ENCODE measurements at places on chromosomes 6 and 20.

GRCh38 chr6:98458708-98459107 lies 375.7 kb upstream of the POU3F2 start:
- no peak for DNase-seq

DNA sequence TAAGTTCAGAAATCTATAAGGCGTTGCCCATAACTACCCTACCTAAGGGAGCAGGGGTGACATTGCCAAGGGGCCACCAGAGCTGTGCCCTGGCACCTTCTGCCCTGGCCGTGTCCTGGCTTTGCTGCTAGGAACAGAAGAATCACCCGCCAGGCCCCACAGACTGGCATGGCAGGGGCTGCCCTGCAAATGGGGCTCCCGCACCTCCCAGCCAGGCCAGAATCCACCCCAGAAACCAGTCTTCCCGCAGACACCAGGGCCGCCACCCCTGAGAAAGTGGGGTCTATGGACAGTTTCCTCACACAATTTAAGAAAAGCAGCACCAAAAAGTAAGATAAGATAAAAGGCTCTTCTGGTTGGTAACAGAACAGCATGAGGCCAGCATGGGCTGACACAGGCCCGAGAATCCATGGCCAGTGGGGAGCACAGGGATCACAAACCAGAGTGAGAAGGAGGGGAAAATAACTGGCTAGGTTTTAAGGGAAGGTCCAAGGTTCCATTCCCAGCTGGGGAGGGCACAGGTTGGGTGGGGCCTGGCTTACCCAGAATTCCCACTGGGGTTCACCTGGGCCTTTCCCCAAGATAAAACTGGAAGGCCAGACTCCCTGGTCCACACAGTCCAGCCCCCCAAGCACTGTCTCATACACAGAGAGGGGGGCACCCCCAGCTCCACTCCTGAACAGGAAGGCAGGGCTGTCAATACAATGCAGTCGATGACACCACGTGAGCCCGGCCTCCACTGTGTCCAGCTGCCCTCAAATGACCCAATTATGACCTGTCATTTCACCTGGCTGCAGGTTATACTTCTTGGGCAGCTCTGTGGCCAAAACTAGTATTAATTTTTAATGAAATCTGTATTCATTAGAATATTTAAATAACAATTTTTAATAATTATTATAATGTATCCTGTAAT lies 59.4 kb downstream of the PYGB start:
- no peak for DNase-seq

GRCh38 chr6:52513464-52513863 lies 63.4 kb downstream of the TRAM2 start:
- no peak for DNase-seq

- no peak for DNase-seq
Measured at GRCh38 chr6:163563318-163563717, 148.8 kb downstream of the QKI start.

DNA sequence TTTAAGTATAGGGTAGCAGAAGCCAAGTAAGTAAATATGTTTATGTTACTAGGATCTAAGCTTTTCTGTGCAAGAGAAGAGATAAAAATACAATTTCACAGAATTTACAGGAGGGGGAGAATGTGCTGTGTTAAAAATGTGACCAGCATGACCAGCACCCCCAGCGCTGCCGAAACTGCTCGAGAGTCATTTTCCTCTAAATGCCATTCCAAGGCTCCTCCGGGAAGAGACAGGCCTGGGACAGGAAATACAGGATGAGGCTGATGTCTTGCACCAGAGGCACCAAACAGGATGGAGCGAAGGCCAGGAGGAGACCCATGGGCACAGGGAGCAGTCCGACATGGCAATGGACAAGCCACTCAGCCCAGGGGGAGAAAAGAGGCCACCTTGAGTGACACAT lies 21.1 kb downstream of the TAF4 start:
- DNase-seq: no peak

- no peak for DNase-seq
Measured at GRCh38 chr6:148735989-148736388, 10.8 kb upstream of the UST start.

- no peak for DNase-seq
Measured at GRCh38 chr20:36544134-36545018, 3.1 kb downstream of the MYL9 start.

DNA sequence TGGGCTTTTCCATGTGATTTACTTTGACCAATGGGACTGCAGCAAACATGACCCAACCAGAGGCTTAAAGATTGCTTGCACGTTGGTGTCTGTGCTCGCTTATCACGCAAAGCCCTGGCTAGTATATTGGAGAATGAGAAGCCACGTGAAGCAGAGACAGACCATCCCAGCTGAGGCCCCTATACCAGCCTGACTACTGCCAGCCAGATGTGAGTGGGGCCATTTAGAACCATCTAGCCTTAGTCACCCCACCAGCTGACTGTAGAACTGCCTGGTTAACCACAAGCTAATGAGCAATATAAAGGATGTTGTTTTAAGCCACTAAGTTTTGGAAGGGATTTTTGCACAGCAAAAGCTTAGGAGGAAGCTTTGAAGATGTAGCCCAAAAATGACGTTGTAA lies 74.5 kb downstream of the MACROD2 start:
- DNase-seq: no peak

GRCh38 chr6:56934876-56935275 lies 20.0 kb upstream of the BEND6 start:
- no peak for DNase-seq

- no peak for DNase-seq
Measured at GRCh38 chr6:132789396-132789776, 9.1 kb downstream of the SLC18B1 start.

Measured in activated T-cell treated with anti-CD3 and anti-CD28 coated beads, Interleukin-2, amount 50 U/mL, for 1 hour (primary cell).